ENCODE measurements at places on chromosomes 12 and 14.

DNA sequence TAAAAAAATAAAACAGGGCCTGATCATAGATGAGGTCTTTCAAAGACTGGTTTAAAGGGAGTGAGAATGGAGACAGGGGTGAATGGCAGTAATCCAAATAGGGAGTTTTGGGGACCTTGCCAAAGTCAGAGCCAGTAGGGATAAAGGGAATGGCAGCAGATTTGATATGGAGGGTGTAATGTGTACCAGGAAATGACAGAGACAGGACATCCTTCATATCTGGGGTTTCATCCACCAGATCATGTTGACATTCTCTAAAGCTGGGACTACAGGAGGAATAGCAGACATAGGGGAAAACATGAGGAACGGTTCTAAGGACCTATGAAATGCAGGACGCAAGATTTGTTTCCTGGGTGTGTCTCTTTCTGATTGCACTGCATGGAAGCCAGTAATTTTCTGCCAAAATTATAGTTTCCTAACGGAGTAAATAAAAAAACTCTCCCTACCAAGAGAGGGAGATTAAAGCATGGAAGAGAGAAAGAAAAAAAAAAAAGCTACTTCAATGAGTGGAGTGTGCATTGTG, 169.9 kb downstream of the PRKD1 start:
- DNase-seq: no peak

DNA sequence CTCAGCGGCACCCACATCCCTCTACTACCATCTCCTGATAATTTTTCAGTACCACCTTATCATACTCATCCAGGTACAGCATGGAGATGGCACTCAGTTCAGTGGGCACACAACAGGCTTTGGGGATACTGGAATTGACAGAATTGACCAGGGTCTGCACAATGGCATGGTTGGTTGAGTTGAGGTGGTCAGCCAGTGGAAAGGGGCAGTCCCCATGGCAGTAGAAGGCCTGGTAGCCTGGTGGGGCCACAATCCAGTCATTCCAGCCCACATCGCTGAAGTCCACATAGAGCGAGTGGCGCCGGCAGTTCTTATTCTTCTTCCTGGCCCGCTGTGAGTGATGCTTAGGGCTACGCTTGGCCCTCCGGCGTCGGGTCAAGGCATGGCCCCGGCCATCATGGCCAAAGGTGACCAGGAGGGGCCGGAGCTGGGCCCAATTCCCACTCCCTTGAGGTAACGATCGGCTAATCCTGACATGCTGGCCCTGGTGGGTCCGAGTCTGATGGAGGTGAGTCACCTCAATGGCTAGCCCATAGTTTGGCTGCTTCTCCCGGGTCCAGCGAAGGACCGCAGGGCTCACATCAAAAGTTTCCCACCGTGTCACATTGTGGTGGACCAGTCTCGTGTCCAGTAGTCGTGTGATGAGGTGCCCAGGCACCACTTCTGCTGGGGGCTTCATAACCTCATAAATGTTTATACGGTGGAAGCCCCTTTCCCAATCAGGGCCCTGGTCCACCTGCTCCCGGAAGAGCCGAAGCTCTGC, 6.4 kb downstream of the BMP4 start:
- DNase-seq: no peak

DNA sequence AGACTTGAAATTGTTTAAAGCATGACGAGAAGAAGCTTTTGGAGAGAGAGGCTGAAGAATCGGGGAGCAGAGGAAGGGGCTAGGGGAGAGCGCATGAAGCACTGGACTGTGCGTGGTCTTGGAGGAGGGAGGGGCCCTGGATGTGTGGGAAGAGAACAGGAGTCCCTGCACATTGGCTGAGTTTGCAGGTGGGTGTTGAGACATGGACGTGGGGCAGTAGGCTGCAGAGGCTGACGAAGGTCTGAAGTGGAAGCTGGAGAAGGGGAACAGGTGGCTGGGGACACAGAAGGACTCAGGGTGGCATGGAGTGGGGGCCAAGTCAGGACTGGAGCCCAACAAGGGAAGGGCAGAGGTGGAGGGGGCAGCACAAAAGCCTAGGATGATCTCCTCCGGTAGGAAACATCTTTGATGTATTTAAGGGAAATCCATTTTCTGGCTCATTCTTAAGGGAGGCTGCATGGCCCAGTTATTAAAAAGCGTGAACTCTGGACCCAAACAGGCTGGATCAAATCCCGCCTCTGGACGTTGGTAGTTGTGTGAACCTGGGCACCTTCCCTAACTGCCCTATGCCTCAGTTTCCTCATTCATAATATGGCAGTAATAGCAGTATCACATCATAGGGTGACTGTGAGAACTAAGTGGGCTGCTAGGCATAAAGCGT, 29.0 kb downstream of the ADGRD1 start:
- DNase-seq: no peak

DNA sequence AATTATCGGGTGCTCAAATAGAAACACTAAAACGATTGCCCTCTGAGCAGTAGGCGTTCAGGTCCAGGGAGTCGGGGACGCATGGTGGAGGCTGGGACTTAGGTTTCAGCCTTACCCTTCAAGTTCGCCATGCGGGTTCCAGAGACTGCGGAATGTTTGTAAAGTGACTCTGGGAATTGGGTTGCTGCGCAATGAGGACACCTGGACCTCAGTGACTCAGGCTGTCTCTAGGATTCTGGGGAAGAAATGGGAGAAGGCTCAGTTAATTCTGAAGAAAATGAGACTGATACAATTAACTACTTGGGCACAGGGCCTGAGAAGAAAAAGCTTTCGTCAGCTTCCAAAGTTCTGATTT, 1.1 kb downstream of the LGALS3 start:
- DNase-seq: no peak

DNA sequence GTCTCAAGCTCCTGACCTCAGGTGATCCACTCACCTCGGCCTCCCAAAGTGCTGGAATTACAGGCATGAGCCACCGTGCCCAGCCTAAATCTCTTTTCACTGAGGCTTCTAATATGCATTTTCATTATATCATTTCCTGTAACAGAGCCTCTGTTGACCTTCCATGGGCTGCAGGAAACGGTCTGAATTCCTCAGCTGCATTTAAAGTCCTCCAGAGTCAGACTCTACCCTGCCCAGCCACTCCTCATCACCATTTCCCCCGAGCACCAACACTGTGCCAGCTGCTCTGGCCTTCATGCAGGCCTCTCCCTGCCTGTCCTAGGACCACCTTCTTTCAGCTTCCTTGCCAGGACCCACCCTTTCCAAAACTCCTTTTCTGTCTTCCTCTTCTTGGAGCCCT, 9.8 kb upstream of the NFKBIA start:
- DNase-seq: no peak

GRCh38 chr12:26188127-26188526, 7.2 kb upstream of the SSPN start:
- DNase-seq: no peak

GRCh38 chr12:106841510-106842302, 67.2 kb downstream of the RIC8B start:
- peak; percentile 64 for DNase-seq

DNA sequence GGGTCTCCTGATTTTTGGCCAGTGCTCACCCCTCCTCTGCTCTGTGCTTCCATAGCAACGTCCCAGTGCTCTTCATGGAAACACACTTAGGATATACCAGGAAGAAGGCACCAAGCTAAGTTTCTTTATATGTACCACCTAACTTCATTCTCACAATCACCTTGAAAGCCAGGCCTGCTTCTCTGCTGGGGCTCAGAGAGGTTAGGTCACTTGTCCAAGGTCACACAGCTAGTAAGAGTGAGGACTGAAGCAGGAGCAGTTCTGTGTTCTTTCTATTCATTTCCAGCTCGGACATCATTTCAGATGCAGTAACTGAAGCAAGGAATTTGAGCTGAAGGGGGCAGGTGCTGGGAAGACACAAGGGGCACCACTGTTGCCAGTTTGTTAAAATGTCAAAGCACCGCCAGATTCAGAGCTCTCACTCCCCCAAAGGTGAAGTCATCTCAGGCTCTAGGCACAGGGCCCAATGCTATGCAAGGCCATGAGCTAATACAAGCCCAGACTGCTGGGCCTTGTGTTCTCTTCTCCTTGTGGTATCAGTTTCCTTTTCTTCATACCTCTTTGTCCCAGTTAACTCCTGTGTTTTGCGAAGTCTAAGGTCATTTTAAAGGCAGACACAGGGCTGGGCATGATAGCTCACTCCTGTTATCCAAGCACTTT, 19.7 kb upstream of the YY1 start:
- no peak for DNase-seq

- peak; percentile 4 for DNase-seq
Observed at GRCh38 chr12:110079477-110080400, 31.4 kb upstream of the C12orf76 start.

DNA sequence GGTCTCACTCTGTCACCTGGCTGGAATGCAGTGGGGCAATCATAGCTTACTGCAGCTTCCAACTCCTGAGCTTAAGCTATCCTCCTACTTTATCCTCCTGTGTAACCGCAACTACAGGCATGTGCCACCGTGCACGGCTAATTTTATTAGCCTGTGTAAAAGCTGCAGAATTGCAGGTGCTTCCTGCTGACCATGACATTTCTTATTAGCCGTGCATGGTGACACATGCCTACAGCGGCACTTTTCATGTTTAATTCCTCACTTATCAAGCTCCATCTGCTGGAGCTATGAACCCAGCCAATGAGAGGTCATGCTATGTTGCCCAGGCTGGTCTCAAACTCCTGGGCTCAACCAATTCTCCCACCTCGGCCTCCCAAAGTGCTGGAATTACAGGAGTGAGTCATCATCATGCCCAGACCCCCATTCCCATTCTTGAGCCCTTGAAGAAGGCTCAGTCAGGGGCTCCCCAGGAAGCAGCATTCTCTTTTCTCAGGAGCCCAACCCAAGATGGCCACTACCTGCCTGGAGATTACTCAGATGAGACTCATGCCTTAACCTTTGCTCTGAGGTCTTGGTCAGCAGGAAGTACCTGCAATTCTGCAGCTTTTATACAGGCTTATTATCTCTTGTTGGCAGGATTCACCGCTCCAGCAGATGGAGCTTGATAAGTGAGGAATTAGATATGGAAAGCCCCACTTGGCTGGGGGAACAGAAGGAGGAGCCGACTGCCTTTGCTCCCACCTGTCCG, 503.2 kb downstream of the MED13L start:
- DNase-seq: no peak

DNA sequence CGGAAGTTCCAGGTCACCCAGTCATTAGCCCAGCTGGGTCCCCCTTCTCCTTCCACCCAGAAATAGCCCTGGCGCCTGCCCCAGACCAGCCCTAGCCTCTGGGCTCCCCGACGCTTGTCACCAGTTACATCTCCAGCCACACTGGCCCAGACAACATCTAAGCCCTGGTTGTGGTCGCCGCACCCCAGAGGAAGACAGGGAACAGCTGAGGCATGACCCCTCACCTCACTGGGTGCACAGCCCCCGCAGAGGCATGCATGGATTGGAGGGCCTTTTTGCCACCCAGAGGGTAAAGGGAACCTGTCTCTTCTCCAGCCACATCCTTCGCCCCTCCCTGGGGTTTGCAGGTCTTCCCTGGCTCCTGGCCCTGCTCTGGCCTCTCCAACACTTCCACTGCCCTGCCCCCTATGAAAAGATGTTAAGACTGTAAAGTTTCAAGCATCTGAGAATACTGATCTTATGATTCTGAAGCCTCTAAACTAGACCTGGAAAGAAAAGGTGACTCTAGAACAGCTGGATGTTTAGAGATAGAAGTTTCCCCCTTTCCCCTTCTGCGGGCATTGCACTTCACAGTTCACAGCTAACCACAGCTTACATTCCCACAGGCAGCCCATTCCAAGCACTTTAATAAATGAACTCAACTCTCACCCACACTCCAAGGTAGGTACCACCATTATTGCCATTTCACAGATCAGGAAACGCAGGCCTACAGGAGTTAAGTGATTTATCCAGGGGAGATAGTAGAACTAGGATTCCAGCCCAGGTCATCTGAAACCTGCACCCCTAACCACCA, 14.7 kb downstream of the TMEM119 start:
- DNase-seq: no peak

DNA sequence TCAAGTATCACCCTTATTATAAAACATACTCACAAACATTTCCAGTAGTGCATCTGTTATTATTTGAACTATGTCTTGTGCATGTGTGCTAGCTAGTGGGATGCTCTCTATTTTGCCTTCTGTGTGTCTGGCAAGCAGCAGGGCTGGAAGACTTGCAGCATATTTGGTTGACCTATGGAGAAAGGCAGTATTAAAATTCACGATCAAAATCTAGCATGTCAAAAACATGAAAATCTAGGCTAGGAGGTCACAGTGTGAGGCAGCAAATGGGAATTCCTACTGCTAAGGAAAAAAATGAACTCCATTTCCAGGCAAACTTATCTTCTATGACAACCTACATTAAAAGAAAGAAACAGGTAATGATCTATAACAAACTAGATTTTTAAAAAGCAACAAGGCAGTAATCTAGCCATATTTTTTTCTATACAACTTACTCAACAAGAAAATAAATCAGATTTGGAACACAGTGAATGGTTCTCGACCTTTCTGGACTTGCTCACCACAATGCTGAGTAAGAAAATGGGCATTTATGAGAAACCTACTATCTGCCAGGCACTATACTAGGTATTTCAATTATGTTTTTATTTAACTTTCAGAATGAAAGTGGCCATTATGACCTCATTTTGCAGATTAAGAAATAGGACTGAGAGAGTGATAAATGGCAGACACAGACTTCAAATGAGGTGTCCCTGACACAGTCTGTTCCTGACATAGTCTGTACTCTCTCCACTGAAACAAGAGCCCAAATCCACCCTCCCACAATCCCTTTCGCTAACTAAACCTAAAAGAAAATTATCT, 96.8 kb downstream of the TXNDC16 start:
- no peak for DNase-seq

- no peak for DNase-seq
Observed at GRCh38 chr14:60206837-60207533, 41.8 kb upstream of the DHRS7 start.

DNA sequence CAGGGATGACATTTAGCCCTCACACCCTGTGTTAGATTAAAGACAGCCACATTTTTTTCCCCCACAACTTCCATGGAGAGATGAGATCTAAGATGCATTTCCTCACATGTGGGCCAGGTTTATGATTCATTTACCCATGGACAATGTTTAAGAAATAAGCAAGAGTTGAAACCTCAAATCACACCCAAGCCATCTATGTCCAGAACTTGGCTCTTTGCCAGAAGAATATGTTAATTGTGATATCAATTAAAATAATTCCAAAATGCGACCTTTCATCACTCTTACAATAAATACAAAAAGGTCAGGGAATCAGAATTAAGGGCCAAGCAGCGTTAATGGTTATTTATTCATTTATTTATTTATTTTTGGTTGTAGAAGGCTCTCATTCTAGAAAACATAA, 1376.9 kb upstream of the TMEM132C start:
- DNase-seq: no peak

DNA sequence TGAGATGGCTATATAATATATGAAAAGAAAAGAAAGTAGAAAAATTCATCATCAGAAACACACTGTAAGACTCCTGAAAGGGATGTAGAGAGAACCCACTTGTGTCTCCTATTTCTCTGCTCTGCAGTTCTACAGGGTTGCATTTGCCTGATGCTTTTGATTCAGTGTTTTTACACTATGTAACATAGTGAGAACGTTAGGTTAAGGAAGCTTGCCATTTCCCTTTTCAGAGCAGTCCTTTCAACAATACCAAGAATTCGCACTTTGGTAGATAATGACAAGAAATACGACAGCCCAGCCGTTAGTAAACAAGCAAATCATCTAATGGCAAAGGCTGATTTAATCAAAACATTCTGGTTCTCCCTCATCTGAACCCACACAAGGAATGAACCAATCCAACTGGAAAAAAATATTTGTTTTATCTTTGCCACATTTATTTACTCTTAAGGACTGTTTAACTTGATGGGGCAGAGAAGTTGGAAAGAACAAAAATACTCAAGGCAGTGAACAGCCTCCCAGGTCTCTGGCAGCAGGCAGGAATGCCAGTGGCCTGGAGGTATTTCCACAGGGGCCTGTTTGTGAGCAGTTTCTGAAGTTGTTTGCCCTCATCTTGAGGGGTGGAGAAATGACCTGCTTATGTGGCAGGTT, 30.8 kb upstream of the SOCS2 start:
- DNase-seq: no peak

All from HAP-1 (cell line).